ENCODE measurements at places on chromosomes 13 and 19.

GRCh38 chr19:29587518-29587986, 18.5 kb upstream of the POP4 start:
- DNase-seq, result peak; percentile 63

DNA sequence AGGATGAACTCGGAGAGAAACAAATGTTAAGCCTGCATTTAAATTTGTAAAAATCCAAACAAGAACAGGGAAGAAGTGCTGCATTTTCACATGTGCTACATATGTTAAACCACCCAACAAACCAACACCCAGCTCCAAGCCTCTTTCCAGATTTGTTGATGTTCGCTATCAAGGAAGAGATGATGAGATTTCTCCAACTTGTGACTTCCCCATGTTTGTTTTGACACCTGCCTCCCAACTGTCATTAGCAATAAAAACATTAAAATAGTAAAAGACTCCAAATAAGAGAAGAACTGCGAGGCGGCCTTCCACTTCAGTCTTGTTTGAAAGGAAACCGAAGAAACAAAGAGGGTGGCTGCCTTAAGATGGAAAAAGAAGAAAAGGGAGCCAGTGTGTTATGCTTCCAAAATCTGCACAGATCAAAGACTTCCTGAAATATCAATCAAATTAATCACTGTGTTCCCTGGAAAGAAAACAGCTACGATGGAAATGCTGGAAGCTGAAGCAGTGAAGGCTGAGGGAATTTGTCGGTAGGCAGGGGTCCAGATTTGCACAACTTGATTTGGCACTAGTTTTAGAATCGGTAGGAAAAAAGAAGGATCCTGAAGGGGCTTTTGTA, 14.0 kb upstream of the GGACT start:
- no peak for DNase-seq

DNA sequence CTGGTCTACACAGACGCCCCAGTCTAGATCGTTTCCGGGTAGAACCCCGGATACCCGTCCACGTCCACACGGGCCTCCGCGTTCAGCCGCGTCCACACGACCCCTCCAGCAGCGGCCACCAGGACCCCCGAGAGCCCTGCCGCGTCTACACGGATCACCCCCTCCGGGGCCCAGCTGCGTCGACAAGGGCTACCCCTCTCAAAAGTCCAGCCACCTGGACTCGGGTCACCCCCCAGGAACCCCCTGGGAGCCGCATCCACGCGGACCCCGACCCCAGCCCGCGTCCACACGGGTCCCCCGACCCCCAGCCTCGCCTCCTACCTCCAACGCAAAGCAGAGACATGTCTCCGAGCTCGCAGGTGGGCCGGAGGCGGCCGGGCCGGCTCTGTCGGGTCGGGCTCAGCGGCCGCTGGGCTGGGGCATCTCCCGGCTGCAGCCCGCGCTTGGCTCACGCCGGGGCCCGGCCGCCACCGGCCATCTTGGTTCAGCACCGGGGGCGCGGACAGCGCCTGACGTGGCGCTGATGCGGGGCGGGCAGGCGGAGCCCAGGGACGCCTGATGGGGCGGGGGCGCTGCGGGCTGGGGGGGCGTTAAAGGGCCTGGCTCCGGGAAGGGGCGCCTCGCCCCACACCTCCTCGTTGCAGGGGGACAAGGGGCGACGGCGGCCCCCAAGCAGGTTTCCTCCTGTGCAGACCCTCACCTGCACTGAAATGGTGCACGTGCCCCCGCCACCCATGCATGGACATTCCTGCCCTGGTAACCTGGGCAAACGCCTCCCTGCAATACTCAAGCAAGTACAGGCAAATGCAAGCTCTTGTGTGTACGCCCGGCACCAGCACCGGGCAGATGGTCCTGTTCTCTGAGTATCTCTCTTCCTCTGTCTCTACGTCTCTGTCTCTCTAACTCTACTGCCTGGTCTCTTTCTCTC, at the start of gene UNC13A:
UNC13A (minus strand) TSS at position 498 of the 928 bp plus-strand sequence; CDS start at position 343, 155 bp downstream.
- peak; percentile 10 for DNase-seq

GRCh38 chr13:27406178-27406939, 18.1 kb upstream of the GTF3A start:
- peak; percentile 71 for DNase-seq

DNA sequence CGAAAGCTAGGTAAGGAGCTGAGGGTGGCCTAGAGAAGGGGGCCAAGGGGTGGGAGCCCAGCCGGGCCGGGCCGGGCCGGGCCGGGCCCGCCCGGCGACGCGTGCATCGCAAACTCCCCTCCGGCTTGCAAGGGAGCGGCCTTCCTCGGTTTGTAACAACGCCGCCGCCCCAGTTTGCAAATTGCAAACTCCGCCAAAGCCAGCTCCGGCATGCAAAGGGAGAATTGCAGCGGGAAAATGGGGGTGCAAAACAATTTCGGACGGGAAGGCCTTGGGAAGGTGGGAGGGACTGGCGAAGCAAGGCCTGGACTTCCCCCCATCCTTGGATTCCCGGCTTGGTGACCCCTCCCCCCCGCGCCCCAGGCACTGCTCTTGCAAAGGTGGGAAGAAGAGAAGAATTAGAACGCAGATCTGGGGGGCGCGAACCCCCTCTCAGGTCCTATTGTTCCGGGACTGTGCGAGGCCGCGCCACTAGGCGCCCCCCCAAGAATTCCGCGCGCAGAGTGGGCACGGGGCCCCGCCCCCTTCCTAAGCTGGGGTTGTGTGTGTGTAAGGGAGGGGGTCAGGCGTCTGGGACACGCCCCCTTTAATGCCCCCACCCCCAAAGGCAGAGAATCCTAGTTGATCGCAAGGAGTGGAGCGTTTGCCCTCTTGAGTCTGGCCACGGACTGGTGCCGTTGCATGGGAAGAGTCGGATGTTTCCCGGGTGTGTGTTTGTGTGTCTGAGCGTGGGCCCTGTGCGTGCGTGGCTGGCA, 926 bp downstream of the PRR12 start:
- DNase-seq, result no peak

GRCh38 chr19:16373079-16373478, 48.5 kb downstream of the KLF2 start:
- DNase-seq, result no peak

GRCh38 chr13:37596805-37597204, 1.8 kb downstream of the POSTN start:
- no peak for DNase-seq

GRCh38 chr13:23626700-23627099, 56.5 kb downstream of the TNFRSF19 start:
- no peak for DNase-seq

DNA sequence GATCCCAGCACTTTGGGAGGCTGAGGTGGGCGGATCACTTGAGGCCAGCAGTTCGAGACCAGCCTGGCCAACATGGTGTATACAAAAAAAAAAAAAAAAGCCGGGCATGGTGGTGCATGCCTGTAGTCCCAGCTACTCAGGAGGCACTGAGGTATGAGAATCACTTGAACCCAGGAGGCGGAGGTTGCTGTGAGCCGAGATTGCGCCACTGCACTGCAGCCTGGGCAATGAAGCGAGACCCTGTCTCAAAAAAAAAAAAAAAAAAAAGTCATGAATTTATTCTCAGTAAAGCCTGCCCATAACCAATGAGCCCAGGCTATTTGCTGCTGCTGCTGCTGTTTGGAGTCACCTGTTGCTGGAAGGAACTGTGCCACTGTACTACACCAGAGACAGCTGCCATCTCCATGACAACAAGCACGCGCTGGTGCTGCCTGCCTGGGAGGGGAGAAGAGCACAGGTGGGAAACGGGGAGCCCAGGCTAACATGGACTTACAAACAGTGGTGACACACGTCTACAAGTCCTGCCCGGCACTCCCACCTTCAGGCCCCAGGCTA, 11.3 kb downstream of the ZFR2 start:
- no peak for DNase-seq

DNA sequence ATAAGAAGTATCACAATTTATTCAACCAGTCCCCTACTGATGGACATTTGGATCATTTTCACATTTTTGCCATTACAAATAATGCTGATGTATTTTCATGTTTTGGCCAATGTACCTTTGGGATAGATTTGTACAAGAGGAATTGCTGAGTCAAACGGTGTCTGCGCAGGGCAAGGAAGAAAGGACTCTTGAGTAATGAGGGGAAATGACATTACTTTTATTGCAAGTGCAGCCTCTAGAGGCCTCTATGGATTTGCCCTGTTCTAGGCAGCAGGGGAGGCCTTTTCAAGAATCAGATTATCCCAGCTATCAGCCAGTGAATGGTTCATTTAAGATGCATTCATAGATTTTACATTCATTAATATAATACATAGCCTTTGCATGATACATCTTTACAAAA, 32.9 kb upstream of the GTF3A start:
- DNase-seq, result no peak

GRCh38 chr19:35247526-35248309, 1.1 kb upstream of the LSR start:
- DNase-seq, result peak; percentile 76

DNA sequence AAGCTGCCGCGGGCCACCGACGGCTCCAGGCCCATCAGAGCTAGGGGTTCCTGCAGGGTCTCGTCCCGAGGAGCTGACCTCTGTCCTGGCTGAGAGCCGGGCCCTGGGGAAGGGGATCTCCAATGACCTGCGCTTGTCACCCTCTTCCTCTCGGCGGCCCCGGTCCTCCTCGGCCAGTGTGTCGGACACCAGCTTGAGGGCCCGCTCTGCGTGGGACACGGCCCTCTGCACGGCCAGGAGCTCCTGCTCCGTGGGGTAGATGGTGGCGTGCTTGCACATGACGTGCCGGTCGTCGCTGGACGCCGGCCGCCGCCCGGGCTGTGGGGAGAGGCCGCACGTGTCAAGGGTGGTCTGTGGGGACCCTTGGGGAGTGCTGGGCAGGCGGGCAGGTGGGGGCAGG, 32.7 kb upstream of the MATK start:
- no peak for DNase-seq

DNA sequence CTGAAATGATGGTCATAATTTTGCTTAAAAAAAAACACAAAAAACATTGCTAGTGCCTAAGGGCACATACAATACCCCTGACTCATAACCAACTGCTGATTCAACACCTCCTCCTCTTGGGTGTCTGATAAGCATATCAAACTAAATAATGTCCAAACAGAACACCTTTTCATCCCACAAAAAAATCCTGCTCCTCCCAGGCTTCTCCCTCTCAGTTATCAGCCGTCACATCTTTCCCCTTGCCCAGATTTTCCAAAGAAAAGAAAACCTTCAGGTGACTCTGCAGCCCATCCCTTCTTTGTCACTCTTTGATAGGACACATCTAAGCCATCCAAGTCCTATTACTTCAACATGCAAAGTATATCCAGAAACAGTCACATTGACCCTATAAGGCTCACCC, 46.9 kb downstream of the ABCC4 start:
- no peak for DNase-seq

DNA sequence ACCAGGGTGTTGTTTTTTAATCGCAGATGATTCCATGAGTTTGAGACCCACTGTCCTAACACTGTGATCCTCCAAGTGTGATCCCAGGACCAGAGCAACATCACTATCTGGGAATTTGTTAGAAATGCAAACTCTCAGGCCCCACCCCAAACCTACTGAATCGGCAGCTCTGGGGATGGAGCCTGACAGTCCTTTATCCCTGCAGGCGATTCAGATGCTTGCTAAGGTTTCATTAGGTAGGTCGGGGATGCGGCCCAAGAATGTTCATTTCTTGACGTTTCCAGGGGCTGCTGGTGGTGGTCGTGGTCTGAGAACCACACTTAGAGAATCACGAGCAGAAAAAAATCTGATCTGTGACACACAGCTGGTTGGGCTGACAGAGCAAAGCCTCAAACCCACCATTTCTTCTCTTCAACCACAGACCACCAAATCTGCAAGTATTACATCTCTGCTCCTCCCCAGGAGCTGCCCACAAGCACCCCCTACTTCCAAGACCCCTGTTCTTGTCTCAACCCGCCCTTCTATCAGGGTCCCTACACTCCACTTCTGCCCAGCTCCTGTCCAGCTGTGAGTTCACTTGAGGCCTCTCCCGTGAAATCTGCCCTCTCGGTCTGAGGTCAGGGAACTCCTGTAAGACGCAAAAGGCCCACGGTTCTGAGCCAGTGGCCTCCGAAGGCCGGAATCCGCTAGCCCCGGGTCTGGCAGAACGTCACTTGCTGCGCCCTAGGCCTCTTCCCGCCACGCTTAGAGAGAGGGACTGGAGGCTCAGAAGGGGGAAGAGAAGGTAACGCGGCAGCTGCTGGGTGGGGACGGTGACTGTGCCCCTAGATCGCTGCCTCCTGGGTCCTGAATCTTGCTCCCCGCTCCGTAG, 1.1 kb upstream of the FARP1 start:
- DNase-seq, result no peak

- no peak for DNase-seq
Observed at GRCh38 chr13:54165581-54166215, 1137.1 kb downstream of the OLFM4 start.

GRCh38 chr13:46903748-46904147, 6.9 kb upstream of the HTR2A start:
- DNase-seq, result no peak

- peak; percentile 44 for DNase-seq
Observed at GRCh38 chr13:40979232-40979631, 39.9 kb downstream of the ELF1 start.

DNA sequence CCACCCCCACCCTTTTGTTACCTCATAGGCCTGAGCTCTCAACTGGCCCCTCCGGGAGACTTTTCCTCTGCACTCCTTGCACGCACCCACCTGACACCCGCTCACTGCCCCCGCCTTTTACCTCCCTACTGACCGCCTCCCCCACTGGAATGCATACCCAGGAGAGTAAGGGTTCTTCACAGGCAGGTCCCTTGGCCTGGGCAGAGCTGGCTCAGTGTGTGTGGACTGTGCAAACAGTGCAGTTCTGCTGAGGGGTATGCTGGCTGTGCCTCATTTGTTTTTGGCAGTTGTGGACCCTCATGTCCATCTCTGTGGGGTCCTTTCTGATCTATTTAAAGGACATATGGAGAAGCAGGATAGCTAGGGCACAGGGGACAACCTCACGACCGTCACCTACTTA, 5.0 kb downstream of the ZSCAN18 start:
- DNase-seq, result no peak

- no peak for DNase-seq
Observed at GRCh38 chr19:2188708-2189385, 25.1 kb downstream of the DOT1L start.

GRCh38 chr13:46817095-46817494, 20.1 kb upstream of the ESD start:
- DNase-seq, result no peak

GRCh38 chr19:2665103-2665502, 37.4 kb downstream of the GNG7 start:
- DNase-seq, result no peak

GRCh38 chr13:94636942-94637578, 35.4 kb downstream of the GPR180 start:
- no peak for DNase-seq

DNA sequence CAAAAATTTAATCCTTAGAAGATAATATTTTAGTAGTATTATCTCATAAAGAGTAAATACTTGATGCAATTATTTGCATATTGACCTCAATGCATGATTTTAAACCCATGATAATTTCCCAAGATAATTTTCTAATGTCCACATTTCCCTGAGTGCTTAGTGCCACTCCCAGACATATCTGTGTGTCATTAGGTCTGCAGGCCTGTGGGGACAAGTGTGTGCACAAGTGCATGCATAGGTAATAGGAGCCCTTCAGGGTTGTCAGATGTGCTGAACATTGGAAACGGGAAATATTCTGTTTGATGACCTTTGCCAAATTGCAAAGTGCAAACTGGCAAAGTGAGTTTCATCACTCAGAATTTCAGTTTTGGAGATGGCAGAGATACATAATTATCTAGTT, 369.9 kb downstream of the KLF5 start:
- no peak for DNase-seq
